ENCODE measurements at places on chromosomes 16 and 17. TPM values are rescaled to one million over a fixed set of nuclear protein-coding genes. Genes with fewer than 3 reads are reported as not detected.
A peak's percentile ranks its signal among the peaks of the same experiment; 100 is the strongest.

DNA sequence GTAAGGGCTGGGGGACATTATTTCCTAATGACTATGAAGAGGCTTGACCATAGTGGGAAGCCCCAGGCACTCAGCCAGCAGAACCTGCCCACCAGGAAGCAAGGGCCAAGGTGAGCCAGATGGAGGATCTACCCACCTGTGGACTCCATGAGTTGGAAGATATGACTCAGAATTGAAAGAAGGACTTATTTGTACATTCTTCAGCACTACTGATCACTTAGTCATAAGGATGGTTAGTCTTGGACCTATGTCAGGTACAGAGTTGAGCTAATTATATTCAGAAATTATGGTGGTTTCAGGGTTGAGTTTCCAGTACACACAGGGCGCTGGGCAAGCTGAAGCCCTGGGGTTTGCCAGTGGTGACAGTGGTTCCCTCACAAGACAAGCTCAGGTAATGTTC, 24.0 kb upstream of the GRIN2A start:
- H3K4me1 ChIP-seq = no peaks in the 10 kb centered on the region
- H3K4me3 ChIP-seq = no peak overlapping the region
- H3K36me3 ChIP-seq = no peaks in the 10 kb centered on the region
- H3K27me3 ChIP-seq = no peaks in the 10 kb centered on the region

DNA sequence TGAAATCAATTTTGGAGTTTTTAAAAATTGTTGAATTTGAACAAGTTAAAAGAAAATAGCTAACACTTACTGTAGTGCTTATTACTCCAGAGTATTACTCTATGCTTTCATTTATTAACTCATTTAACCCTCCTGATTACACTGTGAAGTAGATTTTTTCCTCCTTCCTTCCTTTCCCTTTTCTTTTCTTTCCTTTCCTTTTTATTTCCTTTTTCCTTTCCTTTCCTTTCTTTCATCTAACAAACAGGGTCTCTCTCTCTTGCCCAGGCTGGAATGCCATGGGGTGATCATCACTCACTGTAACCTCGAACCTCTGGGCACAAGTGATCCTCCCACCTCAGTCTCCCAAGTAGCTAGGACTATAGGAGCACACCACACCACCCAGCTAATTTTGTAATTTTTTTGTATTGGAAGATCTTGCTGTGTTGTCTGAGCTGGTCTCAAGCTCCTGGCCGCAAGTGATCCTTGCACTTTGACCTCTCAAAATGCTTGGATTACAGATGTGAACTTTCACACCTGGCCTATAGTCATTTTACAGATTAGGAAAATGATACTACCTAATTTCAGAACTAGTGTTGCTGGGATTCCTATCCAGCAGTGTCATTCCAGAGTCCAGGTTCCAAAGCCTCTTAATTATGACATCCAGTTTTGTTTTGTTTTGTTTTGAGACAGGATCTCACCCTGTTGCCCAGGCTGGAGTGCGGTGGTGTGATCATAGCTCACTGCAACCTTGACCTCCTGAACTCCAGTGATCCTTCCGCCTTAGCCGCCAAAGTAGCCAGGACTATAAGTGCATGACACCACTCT, 59.9 kb downstream of the TAOK1 start:
- no peak overlapping the region for H3K27ac ChIP-seq
- H3K36me3 ChIP-seq = peaks cover 19% of the 10 kb centered on the region
- H3K4me1 ChIP-seq = no peaks in the 10 kb centered on the region
- no peaks in the 10 kb centered on the region for H3K27me3 ChIP-seq
- H3K4me3 ChIP-seq = no peak overlapping the region
- no peak for DNase-seq

- no peak overlapping the region for H3K4me3 ChIP-seq
- no peak for DNase-seq
- H3K36me3 ChIP-seq = no peaks in the 10 kb centered on the region
- H3K27me3 ChIP-seq = no peaks in the 10 kb centered on the region
- no peak overlapping the region for H3K27ac ChIP-seq
Observed at GRCh38 chr17:34913001-34913400, 48.3 kb downstream of the CCT6B start.

- H3K27ac ChIP-seq = no peak overlapping the region
- H3K4me1 ChIP-seq = peaks cover 3% of the 10 kb centered on the region
- H3K36me3 ChIP-seq = no peaks in the 10 kb centered on the region
- no peak for DNase-seq
- H3K4me3 ChIP-seq = no peak overlapping the region
Observed at GRCh38 chr17:67403065-67403464, 26.0 kb downstream of the PITPNC1 start.

- H3K36me3 ChIP-seq = peaks cover 15% of the 10 kb centered on the region
- no peak overlapping the region for H3K4me3 ChIP-seq
- DNase-seq = peak; percentile 91
- H3K27ac ChIP-seq = no peak overlapping the region
- no peaks in the 10 kb centered on the region for H3K27me3 ChIP-seq
Observed at GRCh38 chr17:49315551-49316257, 46.3 kb downstream of the ZNF652 start.

DNA sequence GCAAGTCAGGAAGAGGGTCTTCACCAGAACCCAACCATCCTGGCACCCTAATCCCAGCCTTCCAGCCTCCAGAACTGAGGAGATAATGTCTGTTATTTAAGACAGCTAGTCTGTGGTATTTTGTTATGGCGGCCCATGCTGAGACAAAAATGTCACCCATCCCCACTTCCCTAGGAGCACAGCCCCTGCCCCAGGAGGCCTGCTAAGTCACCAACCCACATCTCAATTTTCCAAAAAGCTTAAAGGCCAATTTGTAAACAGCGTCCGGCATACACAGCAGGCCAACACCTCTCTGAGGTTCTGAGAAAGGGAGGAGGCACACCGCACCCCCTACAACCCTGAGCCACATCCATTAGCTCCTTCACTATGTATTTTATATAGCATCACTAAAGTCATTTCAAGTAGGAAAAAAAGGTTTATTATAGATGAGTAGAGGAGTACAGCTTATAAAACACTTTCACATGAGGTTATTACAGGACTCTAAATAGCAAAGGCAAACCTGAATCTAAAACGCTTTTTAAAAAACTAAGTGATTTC, 6.9 kb downstream of the TMEM170A start:
- no peak overlapping the region for H3K4me3 ChIP-seq
- H3K27ac ChIP-seq = no peak overlapping the region
- H3K27me3 ChIP-seq = no peaks in the 10 kb centered on the region
- DNase-seq = no peak

DNA sequence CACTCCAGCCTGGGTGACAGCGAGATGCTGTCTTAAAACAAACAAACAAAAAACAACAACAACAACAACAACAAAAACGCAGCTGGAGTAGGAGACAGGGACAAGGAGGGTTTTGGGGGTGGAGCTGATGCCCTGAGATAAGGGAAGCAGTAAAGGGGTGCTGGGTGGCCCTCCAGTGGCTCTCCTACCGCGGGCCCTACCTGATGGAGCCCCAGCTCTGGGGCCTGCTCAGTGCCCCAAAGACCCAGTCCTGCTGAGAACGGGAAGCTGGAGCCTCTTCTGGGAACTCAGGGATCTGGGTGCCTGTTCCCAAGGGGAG, 21.3 kb upstream of the NAGS start:
- no peak for DNase-seq
- H3K36me3 ChIP-seq = no peaks in the 10 kb centered on the region
- H3K4me1 ChIP-seq = peaks cover 2% of the 10 kb centered on the region
- H3K27ac ChIP-seq = no peak overlapping the region
- no peak overlapping the region for H3K4me3 ChIP-seq

- H3K36me3 ChIP-seq = peaks cover 77% of the 10 kb centered on the region
- peak; percentile 67 for DNase-seq
- H3K4me3 ChIP-seq = no peak overlapping the region
- H3K27ac ChIP-seq = no peak overlapping the region
- no peaks in the 10 kb centered on the region for H3K4me1 ChIP-seq
Observed at GRCh38 chr16:66728117-66728787, 23.2 kb downstream of the DYNC1LI2 start.

- H3K36me3 ChIP-seq = no peaks in the 10 kb centered on the region
- no peak overlapping the region for H3K27ac ChIP-seq
- H3K27me3 ChIP-seq = no peaks in the 10 kb centered on the region
- H3K4me3 ChIP-seq = no peak overlapping the region
- peaks cover 14% of the 10 kb centered on the region for H3K4me1 ChIP-seq
Observed at GRCh38 chr17:64231567-64232141, 31.4 kb downstream of the TEX2 start.

MRPL38 gene
- 13.3 TPM for total RNA-seq

SOST gene
- total RNA-seq = not detected

LRRC37A3 gene
- 4.5 TPM for total RNA-seq

ALDH3A1 gene
- total RNA-seq = not detected

ACOX1 gene
- total RNA-seq = 61.9 TPM
